Lower leg skin (tissue), 4 donors: ENCODE measurements at places on chromosomes 1 and 21. TPM values are rescaled to one million over a fixed set of nuclear protein-coding genes. Genes with fewer than 3 reads are reported as not detected.

DNA sequence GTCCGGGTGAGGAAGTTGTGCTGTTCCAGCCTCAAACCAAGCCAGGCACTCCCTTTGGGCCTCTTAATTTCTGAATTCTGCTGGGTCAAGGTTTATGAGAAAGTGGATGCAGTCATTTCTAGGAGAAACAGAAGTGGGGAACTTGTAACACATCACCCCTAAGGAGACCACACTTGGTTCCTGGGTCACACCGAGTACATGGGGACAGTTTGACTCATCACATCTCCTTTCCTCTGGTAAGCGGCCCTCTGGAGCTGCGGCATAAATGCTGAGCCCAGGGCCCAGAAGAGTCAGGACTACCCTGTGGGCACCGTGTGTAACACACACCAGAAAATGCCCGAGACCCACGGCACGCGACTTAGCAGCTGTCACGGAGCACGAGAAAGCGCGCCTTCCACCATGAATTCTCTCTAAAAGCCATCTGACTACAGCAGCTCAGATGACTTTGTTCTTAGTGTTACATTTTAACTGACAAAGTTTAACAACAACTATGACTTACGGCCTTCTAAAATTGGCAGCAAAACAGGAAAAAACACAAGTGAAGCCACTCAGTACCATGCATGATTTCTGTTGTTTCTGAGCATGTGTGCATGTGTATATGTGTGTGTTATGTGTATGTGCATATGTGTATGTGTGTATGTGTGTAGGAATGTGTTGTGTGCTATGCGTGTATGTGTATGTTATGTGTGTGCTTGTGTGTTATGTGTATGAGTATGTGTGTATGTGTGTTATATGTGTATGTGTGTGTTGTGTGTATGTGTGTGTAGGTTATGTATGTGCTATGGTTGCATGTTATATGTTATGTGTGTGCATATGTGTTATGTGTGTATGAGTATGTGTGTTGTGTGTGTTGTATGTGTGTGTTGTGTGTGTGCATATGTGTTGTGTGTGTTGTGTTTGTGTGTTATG is 50.8 kb downstream of the TOMM20 start:
- DNase-seq: no peak

The OR2L8 gene
- not detected for total RNA-seq

DNA sequence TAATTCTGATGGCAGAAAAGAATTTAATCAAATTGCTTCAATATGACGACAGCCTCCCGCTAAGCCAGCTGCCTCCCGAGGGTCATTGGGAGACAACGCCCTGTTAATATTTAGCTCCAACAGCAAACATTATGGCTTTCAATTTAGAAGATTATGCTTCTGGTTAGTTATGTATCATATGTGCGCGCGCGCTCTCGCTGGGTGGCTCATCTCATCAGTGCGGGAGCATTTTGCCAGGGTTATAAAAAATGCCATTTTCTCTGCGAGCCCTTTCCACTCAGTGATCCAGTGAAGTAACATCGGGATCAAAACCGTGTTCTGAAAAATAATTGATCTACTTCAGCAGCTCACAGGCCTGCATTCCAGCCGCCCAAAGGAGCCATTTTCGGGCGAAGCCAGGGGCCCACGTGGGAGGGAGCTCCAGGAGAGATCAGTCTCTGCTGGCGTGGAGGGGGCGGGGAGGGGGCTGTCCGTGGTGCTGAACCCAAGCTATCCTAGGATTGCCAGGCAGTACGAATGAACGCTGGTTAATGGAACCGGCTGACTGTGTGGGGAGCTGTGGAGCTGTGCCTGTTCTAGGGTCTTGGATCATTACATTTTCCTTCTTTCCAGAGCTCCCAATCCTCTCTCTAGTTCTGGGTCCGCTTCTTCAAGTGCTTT is 219.1 kb upstream of the ZC3H12A start:
- no peak for DNase-seq

- DNase-seq: no peak
Observed at GRCh38 chr21:14084068-14084501, 126.7 kb downstream of the LIPI start.

The VCAM1 gene
- 1.5 TPM for total RNA-seq

DNA sequence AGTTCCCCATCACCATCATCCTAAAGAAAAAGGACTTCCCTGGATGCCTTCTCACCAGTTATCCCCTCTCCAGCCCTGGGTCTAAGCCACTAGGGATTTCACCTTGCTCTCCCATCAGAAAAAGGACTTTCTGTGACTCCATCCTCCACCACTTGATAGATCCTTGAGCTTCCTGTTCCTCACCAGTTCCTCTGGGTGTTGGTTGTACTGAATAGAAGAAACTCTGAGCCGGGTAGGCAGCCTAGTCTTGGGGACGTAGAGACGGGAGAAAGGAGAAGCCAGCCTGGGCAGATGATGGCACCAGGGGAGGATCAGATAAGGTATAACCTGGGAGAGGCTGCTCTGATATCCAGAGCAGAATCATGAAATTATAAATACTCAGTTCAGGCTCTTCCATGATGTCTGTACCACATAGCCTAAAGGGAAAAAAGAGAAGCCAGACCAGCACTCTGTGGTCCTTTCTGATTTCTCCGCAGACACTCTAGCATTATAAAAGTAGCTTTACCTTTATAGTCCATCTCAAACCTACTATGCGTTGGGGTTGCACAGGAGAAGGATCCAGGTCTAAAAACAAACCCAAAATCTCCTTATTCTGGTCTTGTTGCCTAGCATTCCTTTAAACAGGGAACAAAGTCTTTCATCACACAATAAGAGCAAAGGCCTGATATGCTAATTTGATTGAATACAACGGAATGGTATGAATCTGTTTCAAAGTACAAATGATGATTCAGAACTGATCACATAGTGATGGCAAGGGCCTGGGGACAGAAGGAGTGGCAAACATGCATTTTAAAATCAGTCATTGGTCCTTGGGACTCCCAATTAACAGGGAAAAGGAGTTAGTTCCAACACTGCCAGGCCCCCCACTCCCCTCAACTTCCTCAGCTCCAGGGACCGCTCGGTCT is 1.2 kb upstream of the CD34 start:
- no peak for DNase-seq

GRCh38 chr1:44467566-44467965 is 62.5 kb downstream of the RNF220 start:
- DNase-seq: no peak
